ENCODE measurements at places on chromosomes 12 and 14.

DNA sequence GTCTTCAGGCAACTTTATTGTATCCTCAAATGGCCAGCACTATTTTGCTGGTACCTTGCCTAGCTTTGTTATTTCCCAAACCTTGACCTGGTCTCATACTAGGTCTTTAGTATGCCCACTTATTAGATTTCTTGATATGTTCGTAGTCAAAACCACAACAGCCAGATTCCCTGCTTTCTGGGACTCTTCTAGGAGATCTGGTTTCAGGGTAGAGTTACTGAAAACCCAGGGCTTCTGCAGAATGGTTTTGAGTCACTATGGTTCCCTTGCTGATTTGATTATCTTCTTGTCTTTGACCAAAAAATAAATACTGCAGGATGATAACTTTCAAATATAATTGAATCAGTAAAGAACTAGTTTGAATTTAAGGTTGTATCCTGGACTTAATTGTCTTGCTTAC is 211.2 kb downstream of the FUT8 start:
- DNase-seq, result no peak

DNA sequence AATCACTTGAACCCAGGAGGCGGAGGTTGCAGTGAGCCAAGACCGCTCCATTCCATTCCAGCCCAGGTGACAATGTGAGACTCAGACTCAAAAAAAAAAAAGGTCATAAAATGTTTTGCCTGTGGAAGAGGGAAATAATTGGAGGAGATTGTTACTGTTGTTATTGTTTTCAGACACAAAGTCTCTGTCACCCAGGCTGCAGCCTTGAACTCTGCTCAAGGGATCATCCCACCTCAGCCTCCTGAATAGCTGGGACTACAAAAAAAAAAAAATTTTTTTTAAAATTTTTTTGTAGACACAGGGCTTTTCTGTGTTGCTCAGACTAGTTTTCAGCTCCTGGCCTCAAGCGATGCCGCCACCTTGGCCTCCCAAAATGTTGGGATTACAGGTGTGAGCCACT is 33.9 kb downstream of the ARID2 start:
- no peak for DNase-seq

GRCh38 chr12:59075968-59076490 is 155.7 kb upstream of the LRIG3 start:
- no peak for DNase-seq

GRCh38 chr12:54058128-54058768 is 4.6 kb downstream of the HOXC4 start:
- no peak for DNase-seq

- no peak for DNase-seq
These were observed 19.6 kb downstream of the GSTZ1 start for GRCh38 chr14:77340389-77340788.

- DNase-seq, result no peak
These were observed 29.6 kb downstream of the IRF2BPL start for GRCh38 chr14:76998910-76999309.

All from stimulated activated naive CD8-positive, alpha-beta T cell treated with anti-CD3 and anti-CD28 coated beads, Interleukin-15, Interleukin-2, amounts not matched to agents 100 U/mL and 50 U/mL, for 24 hours (primary cell).